ENCODE measurements at places on chromosomes 2 and 18. TPM values are rescaled to one million over a fixed set of nuclear protein-coding genes. Genes with fewer than 3 reads are reported as not detected.

DNA sequence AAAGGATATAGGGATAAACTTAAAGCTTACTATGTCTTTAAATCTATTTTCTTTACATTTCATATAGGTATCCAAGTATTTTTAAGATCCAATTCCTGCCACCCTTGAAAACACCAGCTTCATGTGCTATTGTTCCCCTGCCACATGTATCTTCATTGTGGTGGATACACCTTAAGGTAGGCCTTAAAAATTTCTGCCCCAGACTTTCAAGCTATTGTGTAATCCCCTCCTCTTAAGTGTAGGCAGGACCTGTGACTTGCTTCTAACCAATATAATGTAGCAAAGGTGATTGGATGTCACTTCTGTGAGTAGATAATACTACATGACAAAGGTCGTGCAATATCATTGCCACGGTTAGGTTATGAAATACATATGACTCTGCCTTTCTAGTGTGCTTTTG lies 119.5 kb downstream of the RAD51AP2 start:
- no peak overlapping the region for H3K4me3 ChIP-seq
- no peak overlapping the region for H3K27ac ChIP-seq
- no peaks in the 10 kb centered on the region for H3K4me1 ChIP-seq

DNA sequence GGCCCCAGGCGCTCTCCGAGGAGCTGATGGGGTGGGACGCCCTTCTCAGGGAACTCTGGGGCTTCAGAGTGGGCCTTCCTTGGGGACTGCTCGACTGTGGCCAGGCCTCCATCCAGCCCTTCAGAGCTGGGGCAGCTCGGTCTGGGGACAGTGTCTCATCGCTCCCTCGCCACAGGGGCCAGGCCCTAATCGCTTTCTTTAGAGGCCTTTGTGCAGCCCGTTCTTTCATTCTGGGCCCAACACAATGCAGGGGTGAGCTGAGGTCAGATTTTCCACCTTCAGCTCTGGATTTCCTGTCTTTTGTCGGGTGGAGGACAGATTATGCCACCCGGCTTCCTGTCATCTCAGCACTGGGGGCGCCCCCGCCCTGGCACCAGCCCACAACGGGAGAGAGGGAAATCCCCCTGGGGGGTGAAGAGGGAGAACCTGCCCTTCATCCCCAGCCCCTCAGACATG lies 25.2 kb downstream of the MYCN start:
- H3K4me3 ChIP-seq = peak overlapping the region; percentile 77
- H3K27me3 ChIP-seq = no peaks in the 10 kb centered on the region
- peak overlapping the region; percentile 41 for H3K27ac ChIP-seq
- H3K4me1 ChIP-seq = peaks cover 19% of the 10 kb centered on the region

DNA sequence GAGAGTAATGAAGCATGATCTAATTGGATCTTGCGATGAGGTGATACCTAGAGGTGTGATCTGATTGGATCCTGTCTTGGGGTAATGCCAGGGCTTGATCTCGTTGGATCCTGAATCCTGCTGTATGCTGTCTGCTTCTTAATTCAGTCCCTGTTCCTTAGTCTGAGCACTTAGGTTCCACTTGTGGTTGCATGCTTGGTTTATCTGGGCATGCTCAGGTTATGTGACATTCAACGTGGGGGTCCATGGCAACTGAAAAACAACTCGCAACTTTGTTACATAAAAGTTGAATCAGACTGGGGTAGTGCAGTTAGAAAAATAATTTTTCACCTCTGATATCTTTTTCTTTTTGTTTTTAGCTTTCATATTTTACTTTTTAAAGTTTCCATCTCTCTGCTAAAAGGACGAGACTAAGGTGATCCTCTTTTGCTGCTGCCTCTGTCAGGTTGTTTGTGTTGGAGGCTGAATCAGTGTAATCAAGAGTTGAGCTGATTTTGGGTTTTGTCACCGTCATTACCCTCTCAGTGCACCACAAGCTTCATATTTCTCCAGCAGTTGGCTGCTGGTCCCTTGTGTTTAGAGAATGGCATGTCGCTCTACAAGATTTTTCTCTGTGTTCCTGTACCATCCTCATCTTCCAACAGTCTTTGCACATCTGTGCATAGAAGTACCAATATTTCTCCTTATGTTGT lies 67.9 kb downstream of the NCOA1 start:
- H3K27me3 ChIP-seq = no peaks in the 10 kb centered on the region
- H3K4me1 ChIP-seq = peaks cover 29% of the 10 kb centered on the region
- no peak overlapping the region for H3K4me3 ChIP-seq
- no peak overlapping the region for H3K27ac ChIP-seq

DNA sequence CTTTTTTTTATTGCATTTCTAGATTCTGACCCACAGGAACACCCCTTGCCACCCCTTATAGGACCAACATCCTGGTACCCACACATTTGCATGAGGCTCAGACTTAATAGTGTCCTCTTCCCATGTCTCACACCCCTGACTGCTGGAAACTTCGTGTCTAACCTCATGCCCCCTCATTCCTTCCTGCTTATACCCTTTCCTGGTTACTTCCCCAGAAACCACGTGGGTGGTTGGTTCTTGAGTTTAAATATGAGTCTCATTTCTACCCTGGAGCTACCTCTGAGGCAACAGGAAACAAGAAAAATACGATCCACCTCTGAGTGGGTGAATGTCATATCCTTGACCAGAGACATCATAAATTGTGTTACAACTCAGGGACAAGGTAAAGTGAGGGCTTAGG lies 1.6 kb downstream of the TNP1 start:
- no peaks in the 10 kb centered on the region for H3K36me3 ChIP-seq
- no peak overlapping the region for H3K27ac ChIP-seq
- no peak for DNase-seq
- no peak overlapping the region for H3K4me3 ChIP-seq

- H3K4me1 ChIP-seq = peaks cover 39% of the 10 kb centered on the region
- peak overlapping the region; percentile 95 for H3K27ac ChIP-seq
- H3K4me3 ChIP-seq = peak overlapping the region; percentile 100
- no peaks in the 10 kb centered on the region for H3K27me3 ChIP-seq
- DNase-seq = peak; percentile 11
These were observed 339 bp downstream of the ACAA2 start for GRCh38 chr18:49813069-49813318.

GRCh38 chr2:46167406-46167805 lies 129.8 kb upstream of the EPAS1 start:
- DNase-seq = no peak
- no peak overlapping the region for H3K4me3 ChIP-seq
- no peak overlapping the region for H3K27ac ChIP-seq
- no peaks in the 10 kb centered on the region for H3K4me1 ChIP-seq
- peaks cover 3% of the 10 kb centered on the region for H3K36me3 ChIP-seq

DNA sequence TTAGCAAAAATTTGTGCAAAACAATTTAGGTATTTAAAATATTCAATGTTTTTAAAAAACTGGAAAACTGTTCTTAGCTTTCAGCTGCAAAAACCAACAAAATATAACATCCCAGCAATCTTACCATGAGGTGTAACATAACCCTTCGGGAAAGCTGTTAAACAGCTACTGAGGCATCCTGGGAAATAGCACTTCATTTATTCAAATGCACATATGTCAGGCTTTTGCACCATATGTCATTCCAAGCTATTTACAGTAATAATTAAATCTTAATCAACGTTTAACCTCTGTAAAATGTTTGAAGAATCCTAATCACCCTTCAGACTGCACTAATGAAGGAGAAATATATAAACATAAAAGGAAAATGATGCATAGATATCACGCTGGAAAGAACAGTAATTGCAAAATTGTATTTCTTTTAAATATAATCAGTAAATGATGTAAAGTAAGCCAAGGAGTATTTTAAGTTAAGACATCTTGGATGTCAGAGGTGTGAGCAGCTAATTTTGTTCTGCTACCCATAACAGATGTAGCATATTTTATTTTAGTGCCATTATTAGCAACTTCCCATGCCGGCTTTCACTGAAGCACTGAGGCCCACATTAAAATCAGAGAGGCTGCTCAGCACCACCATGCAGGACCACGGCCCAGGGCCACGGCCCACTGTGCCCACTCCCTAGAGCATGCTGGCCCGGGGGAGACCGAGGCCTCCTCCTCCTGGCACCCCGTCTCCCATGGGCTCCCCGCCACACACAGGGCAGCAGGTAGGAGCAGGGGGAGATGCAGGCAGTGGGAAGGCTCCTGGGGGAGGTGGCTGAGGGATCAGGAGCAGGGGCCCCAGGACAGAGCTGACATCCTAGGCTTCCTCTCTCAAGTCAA lies 30.9 kb downstream of the EMX1 start:
- no peak overlapping the region for H3K27ac ChIP-seq
- H3K4me3 ChIP-seq = no peak overlapping the region
- peaks cover 12% of the 10 kb centered on the region for H3K4me1 ChIP-seq
- no peaks in the 10 kb centered on the region for H3K36me3 ChIP-seq

GRCh38 chr2:176598351-176598750 lies 329.1 kb downstream of the MTX2 start:
- no peaks in the 10 kb centered on the region for H3K36me3 ChIP-seq
- H3K27ac ChIP-seq = no peak overlapping the region
- no peak for DNase-seq
- H3K4me3 ChIP-seq = no peak overlapping the region

GRCh38 chr2:160224060-160224459 lies 24.0 kb upstream of the ITGB6 start:
- peak overlapping the region; percentile 51 for H3K4me3 ChIP-seq
- peaks cover 2% of the 10 kb centered on the region for H3K36me3 ChIP-seq
- H3K27ac ChIP-seq = peak overlapping the region; percentile 43
- H3K4me1 ChIP-seq = peaks cover 42% of the 10 kb centered on the region

DNA sequence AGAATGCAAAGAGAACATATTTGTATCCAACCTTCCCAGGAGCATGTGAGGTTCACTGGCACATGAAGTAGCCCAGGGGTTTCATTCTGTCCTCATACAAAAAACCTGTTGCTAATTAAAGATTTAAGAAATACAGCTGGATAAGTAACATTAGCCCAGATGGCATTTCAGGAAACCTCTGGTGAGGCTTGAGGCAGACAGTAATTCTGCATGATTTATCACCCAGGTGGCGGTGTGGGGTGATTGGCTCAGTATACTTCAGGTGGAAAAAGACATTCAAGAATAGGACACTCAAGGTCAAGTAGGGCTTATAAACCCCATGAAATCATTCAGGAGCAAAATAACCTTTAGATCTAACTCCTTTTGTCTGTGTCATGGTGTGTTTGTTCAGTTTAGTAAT lies 237.4 kb downstream of the RNF144A start:
- no peak overlapping the region for H3K27ac ChIP-seq
- no peaks in the 10 kb centered on the region for H3K36me3 ChIP-seq
- no peak for DNase-seq
- H3K4me1 ChIP-seq = no peaks in the 10 kb centered on the region
- no peak overlapping the region for H3K4me3 ChIP-seq

DNA sequence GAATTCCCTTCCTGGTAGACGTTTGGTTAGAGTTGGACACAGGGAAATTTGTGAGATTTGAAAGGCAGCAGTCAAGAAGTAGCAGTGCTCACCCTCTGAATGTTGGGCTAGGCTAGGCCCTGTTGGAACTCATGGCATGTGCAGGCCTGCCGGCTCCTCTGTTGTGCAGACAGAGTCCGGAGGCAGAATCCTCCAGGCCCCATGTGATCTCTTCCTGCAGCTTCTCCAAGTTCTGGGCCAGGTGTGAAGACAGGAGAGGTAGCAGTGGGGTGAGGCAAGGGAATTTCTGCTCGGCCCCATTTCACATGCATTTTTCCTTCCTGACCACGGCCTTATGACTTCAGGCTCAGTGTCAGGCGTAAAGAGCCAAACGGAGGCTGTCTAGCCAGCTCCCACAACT lies 36.9 kb upstream of the RAB31 start:
- H3K27me3 ChIP-seq = peaks cover 20% of the 10 kb centered on the region
- H3K4me1 ChIP-seq = peaks cover 6% of the 10 kb centered on the region
- H3K27ac ChIP-seq = no peak overlapping the region
- H3K36me3 ChIP-seq = no peaks in the 10 kb centered on the region
- H3K4me3 ChIP-seq = no peak overlapping the region

GRCh38 chr18:23838801-23839366 lies 149.6 kb downstream of the LAMA3 start:
- no peak overlapping the region for H3K27ac ChIP-seq
- peaks cover 9% of the 10 kb centered on the region for H3K27me3 ChIP-seq
- no peaks in the 10 kb centered on the region for H3K36me3 ChIP-seq
- peaks cover 2% of the 10 kb centered on the region for H3K4me1 ChIP-seq

- no peak overlapping the region for H3K4me3 ChIP-seq
- no peak for DNase-seq
- peaks cover under 1% of the 10 kb centered on the region for H3K27me3 ChIP-seq
- no peaks in the 10 kb centered on the region for H3K4me1 ChIP-seq
- no peak overlapping the region for H3K27ac ChIP-seq
These were observed 170.8 kb downstream of the ETAA1 start for GRCh38 chr2:67567886-67568285.

DNA sequence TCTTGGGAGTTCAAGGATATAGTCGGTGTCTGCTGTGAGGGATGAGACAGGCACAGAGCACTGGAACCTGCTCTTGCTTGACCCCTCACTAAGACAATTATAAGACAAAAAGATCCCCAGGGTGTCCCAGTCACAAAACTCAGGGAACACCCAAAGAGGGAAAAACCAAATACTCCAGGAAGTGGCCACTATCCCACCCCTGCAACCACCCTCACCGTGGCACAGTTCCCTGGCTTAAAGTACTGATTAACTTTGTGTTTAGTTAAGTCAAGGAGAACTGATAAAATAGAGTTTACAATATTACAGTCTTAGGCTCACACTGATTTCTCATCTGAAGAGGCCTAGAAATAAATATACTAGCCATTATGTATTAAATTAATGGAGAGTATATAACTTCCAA lies 13.5 kb downstream of the IL36B start:
- no peak overlapping the region for H3K4me3 ChIP-seq
- peaks cover 30% of the 10 kb centered on the region for H3K27me3 ChIP-seq
- no peak overlapping the region for H3K27ac ChIP-seq
- no peak for DNase-seq

GRCh38 chr2:180947208-180947689 lies 33.2 kb upstream of the UBE2E3 start:
- H3K4me1 ChIP-seq = no peaks in the 10 kb centered on the region
- peaks cover 31% of the 10 kb centered on the region for H3K27me3 ChIP-seq
- H3K4me3 ChIP-seq = no peak overlapping the region
- H3K36me3 ChIP-seq = no peaks in the 10 kb centered on the region
- H3K27ac ChIP-seq = no peak overlapping the region

- no peaks in the 10 kb centered on the region for H3K36me3 ChIP-seq
- no peak overlapping the region for H3K27ac ChIP-seq
- H3K4me1 ChIP-seq = no peaks in the 10 kb centered on the region
These were observed 74.1 kb downstream of the ACAA2 start for GRCh38 chr18:49739275-49739674.

DNA sequence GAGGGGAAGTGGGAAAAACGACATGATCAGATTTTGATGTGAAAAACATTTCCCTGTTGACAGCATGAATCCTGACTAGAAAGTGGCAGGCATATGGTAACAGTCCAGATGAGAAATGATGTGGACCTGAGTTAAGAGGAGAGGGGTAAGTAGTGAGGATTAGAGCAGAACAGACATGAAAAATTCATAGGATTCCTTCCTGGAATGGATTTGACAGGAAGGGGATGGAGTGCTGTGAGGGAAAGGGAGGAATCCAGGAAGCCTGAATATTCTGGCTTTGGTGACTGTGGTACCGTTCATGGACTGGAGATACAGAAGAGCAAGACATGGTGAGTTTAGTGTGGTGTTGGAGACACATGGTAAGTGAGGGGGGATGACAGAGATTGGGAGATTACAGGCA lies 115.4 kb downstream of the TMEM131 start:
- H3K4me1 ChIP-seq = peaks cover 6% of the 10 kb centered on the region
- no peak overlapping the region for H3K4me3 ChIP-seq
- H3K27ac ChIP-seq = no peak overlapping the region

SCYGR2 gene
- total RNA-seq = not detected

KCNG2 gene
- total RNA-seq = not detected

CFLAR gene
- total RNA-seq = 221 TPM

UGT1A6 gene
- total RNA-seq = not detected

GATA6 gene
- total RNA-seq = not detected
